AG09309 (cell line): ENCODE measurements at places on chromosomes 4 and X.

DNA sequence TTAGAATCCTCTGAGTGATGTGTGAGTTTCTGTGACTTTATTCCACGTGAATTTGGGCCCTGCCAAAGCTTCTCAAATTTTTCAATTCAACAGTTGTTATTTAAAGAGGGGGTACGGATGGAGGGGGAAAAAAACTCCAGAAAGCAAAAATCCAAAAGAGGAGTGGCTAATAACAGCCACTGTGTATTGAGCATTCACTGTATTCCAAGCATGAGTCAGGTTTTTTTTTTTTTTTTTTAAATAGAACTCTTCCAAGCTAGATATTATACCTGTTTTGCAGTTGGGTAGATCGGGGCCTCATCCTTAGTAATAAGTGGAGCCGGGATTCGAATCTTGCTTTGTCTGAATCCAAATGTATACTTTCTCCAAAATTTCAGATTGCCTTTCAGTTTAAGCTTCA, 6.4 kb upstream of the RHOH start:
- DNase-seq, result no peak

DNA sequence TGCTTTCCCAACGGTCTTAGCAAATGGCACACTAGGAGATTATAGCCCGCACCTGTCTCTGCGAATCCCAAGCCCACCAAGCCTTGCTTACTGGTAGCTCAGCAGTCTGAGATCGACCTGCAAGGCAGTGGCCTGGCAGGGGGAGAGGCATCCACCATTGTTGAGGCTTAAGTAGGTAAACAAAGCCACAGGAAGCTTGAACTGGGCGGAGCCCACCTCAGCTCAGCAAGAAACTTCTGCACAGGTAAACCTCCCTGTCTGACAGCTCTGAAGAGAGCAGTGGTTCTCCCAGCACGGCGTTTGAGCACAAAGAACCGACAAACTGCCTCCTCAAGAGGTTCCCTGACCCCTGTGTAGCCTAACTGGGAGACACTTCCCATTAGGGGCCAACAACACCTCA, 42.8 kb downstream of the BRWD3 start:
- no peak for DNase-seq

- DNase-seq, result no peak
These were observed 46.8 kb downstream of the ZNF141 start for GRCh38 chr4:384311-385010.

DNA sequence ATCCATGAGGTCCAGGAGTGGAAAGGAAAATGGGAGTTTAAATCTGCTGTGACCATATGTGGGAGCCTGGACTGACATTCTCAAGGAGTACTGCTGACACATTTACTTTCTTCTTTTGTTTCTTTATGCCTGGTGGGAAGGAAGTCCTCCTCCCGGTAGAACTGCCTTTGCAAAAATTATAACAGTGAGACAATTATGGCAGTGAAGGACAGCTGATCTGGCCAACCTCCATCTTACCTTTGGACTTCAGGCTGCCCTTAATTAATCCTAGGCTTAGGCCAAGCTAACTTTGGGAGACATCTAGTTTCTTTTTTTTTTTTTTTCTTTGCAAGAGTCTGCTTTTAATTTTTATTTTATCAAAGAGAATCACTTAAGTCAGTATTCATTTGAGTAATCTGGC, 61.3 kb downstream of the SPINK2 start:
- DNase-seq, result no peak

DNA sequence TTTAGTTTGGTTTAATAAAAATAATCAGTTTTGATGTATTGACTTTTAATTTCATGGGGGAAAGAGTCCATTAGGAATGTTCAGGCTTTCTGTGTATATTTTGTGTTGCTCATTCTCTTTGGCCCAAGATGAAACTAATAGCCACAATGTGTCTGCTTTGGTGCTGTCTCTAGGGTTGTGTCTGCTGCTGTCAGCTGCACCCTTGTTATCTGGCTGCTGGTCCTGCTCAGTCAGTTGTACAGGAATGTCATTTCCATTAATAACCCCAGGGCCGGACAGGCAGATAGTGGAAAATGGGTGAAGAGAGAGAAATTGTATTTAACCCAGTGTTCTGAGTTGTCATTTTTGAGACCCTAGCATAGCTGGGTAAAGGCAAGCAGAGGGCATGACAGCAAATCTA, 115.1 kb downstream of the PHEX start:
- no peak for DNase-seq

DNA sequence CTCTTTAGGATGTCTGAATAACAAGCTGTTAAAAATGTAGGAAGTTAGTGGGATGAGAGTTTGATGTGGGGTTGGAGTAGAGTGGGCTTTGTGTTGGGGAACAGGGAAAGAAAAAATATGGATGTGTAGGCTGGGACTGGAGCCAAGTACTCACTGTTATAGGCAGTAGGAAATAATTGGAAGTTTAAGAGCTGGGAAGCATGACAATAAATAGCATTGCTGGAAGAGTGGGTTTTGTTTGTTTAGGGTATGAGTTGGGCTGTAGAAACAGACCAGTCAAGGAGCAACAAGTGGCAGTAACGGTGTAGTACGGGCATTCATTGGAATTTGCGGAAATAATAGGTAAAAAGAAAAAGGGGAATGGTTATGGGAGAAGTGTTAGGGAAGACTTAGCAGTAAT, 81.6 kb downstream of the KDM6A start:
- no peak for DNase-seq
